ENCODE measurements at places on chromosomes 16 and 17.

DNA sequence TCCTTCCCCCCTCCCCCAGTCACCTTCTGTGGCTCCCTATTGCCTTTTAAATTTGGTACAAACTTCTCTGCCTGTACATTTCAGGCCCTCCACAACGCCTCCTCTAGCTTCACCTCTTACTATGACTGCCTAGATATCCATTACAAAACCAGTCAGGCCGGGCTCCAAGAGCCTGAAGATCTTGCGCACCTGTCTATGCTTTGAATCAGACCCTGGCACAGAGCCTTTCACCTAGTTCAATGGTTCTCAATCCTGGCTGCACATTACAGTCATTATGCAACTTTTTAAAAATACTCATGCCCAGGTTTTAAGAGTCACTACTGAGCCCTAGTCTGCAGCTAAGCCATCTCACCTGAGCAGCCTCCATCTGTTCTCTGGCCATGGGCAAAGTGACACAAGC lies 1.6 kb upstream of the GAS7 start:
- DNase-seq, result no peak

GRCh38 chr16:14211856-14212543 lies 140.9 kb downstream of the MRTFB start:
- no peak for DNase-seq

DNA sequence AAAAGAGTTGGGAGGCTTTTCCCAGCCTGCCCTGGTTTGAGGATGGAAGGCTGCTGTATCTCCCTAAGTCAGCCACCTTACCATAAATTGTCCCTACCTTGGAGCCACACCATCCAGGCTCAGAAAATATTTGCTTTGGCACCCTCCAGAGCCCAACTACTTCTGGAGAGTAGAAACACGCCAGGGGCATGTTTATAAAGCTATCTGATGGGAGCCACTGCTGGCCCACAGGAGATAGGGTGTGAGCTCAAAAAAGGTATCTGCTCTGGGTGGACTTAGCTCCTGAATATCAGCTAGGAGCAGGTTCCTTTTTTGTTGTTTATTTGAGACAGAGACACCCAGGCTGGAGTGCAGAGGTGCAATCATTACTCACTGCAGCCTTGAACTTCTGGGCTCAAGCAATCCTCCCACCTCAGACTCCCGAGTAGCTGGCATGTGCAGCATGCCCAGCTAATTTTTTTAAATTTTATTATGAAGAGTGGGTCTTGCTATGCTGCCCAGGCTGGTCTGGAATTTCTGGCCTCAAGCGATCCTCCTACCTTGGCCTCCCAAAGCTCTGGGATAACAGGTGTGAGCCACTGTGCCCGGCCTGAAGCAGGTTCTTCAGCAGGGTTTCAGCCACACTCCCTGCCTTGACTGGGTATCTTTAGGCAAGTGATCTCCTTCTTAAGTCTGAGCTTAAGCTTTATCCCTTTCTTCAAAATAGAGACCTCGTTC lies 147.1 kb downstream of the SALL1 start:
- no peak for DNase-seq

DNA sequence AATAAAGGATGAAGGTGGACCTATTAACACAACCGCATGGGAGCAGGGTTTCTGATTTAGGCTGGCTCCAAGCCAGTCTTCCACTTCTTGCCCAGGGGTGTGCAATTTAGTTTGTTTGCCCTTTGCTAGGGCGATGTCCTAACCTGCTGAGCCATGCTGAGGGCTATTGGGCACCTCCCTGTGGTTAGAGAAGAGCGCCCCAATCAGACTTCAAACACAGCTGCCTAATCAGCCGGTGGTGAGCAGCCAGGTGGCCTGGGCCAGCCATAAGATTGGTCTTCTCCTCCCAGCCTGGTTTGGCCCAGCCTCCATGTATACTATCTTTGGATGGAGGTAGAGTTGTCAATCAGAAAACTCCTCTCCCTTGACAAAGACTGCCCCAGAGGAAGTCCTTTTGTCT lies 15.7 kb downstream of the TMEM94 start:
- no peak for DNase-seq

DNA sequence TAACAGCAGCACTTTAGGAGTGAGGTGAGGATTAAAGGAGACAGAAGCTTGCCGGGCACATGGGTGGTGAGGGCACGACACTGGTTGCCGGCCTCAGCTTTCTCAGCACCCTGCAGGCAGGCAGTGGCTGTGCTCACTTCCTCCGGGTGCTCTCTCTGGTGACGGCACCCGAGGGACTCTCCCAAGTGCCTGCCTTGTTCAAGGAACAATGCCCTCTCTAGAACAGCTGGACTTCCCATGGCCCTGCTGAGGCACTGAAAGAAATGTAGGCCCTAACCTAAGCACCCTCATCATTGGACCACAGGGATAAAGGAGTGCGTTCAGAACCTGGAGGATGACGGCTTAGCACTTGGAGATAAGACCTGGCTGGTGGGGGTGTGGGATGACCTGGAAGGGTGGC lies 72.7 kb downstream of the N4BP1 start:
- no peak for DNase-seq

- peak; percentile 74 for DNase-seq
Observed at GRCh38 chr17:64320613-64321553, 57.8 kb upstream of the TEX2 start.

DNA sequence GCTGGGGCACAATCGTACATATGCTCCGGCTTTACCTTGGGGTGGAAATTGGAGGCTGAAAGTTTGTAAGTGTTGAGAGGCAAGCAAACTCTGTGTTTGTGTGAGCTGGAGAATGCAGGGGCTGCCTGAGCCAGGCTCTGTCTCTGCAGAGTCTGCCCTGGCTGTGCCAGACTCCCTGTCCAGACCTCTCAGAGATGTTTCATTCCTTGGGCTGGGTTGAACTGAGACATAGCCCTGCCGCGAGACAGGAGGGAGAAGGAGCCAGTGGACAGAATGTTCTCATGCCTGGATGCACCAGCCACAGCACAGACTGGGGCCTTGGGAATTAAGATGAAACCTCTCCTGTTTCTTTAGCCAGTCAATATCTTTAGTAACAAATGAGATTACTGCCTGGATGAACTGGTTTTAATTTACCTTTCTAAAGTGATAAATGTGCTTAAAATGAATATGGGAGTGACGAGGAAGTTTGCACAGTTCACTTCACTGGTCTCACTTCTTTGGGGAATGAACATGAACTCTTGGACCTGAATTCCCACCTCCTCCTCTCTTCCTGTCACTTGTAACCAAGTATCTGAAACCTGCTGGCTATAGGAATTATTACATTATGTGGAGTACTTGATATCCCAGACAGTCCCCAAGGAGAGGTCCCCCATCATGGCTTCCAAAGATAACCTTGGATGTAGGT lies 40.1 kb downstream of the YPEL2 start:
- DNase-seq, result no peak

DNA sequence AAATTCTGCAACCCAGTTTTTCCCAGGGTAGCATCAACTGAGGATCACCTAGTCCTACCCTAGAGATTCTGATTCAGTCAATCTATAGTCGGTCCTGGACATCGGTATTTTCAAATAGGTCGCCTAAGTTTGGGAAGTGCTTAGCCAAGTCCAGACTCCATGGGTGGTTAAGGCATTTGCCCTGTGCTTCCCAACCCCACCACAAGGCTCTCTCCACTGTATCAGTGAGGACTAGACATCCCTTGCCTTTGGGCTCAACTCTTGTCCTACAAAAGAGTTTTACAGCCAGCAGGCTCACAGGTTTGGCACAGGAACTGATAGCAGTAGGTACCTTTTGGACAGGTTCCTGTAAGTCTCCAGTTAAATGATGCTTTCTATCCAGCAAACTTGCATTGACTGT lies 13.8 kb downstream of the HYDIN start:
- no peak for DNase-seq

DNA sequence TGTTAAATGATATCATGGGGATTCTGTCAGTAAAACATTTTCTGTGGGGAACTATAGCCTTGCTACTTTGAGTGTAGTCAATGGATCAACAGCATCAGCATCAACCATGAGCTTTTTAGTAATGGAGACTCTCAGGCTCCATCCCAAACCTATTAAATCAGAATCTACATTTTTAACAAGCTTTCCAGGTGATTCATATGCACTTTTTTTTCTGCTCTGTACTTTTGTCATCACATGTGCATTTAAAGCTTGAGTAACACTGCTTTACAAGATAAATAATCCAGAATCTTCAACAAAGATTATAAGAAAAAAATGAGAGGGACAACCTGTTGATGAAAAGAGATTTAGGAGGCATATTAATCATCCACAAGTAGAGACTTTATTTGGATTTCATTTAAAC lies 23.5 kb downstream of the NUP93 start:
- DNase-seq, result no peak

DNA sequence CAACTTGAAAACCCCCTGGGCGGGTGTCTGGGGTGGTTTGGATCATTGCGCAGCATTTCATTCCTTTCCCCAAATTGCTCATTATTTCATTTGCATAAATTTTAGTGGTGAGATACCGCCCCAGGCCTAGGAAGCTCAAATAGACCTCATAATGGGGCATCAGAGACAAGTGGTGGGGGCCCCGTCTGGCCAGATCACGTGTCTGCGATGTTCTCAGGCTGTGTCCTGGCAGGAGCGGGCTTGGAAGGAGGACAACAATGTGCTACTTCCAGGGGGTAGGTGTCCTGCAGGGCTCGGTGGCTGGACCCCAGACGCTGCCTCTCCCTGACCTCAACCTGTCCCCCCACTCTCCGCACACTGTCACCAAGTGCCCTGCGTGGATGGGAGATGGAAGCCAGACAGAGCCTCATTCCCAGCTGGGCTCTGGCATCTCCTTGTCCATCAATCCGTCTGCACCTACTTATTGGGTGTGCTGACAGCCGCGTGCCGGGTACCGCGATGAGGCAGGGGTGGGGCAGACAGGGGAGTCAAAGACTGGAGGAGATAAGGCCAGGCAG lies 116.9 kb downstream of the NTN1 start:
- no peak for DNase-seq

GRCh38 chr16:11232852-11233726 lies 22.9 kb downstream of the SOCS1 start:
- no peak for DNase-seq

- peak; percentile 10 for DNase-seq
Observed at GRCh38 chr16:87060034-87060986, 256.9 kb downstream of the C16orf95 start.

DNA sequence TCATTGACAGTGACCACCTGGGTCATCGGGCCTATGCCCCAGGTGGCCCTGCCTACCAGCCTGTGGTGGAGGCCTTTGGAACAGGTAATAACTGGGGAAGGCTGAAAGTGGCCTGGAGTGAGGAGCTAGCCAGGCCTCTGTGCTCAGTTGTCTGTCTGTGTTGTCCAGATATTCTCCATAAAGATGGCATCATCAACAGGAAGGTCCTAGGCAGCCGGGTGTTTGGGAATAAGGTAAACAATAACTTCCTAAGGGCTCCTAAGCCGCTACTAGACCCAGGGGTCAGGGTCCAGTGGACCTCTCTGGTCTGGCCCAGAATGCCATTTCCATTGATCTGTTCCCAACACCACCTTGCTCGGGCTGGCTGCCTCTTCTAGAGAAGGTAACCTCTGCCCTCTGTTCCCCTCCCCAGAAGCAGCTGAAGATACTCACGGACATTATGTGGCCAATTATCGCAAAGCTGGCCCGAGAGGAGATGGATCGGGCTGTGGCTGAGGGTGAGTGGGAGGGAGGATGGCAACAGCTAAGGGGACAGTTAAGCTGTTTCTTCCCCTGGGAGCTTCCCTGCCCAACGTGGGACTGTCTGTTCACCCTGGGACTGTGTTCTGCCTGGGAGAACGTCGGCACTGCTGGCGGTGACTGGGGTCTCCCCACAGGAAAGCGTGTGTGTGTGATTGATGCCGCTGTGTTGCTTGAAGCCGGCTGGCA lies 1.9 kb upstream of the MLX start:
- DNase-seq, result no peak

DNA sequence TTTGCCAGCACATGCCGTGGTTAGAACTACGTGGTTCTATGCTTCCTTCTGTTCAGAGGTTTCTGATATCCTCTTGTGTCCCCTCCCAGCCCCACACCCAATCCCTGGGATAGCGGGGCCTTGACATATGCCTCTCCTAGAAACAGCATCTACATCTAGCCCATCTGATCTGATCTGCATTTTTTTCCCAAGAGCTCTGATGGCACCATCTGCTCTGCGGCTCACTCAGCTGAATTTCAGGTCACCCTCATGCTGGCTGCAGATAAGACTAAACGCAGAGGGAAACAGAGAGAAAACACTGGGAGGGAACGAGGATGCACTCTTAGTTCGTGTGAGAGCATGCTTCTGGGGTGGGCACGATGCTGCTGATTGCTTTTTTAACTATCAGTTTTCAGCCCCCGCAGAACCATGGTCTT lies 10.7 kb downstream of the WIPI1 start:
- DNase-seq, result no peak

- DNase-seq, result peak; percentile 45
Observed at GRCh38 chr17:60744355-60744966, 66.8 kb downstream of the BCAS3 start.

- DNase-seq, result no peak
Observed at GRCh38 chr16:75928295-75928694, 202.0 kb upstream of the CPHXL start.

GRCh38 chr16:1778200-1779179 lies 3.9 kb downstream of the SPSB3 start:
- DNase-seq, result no peak

DNA sequence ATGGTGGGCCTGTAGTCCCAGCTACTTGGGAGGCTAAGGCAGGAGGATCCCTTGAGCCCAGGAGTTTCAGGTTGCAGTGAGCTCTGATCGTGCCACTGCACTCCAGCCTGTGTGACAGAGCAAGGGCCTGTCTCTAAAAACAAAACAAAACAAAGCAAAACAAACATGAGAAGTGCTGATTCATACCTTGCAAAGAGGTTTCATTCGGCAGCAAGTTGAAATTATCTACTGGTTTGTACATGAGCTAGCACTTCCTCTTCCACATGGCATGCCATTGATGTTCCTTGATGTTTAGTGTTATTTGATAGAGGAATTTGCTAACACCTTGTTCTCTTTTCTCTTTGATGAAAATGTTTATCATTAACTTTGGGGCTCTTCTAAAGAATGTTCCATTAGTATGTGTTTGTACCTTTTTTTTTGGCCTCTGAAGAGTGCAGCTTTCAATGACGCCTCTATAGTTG lies 50.6 kb downstream of the SPECC1 start:
- DNase-seq, result no peak

GRCh38 chr17:38724337-38724988 lies 5.7 kb upstream of the CISD3 start:
- peak; percentile 86 for DNase-seq
